A549 (cell line): ENCODE measurements at places on chromosomes 1 and 21. TPM values are rescaled to one million over a fixed set of nuclear protein-coding genes. Genes with fewer than 3 reads are reported as not detected.

GRCh38 chr1:157101149-157101548 is 1.5 kb upstream of the ETV3L start:
- DNase-seq = no peak

DNA sequence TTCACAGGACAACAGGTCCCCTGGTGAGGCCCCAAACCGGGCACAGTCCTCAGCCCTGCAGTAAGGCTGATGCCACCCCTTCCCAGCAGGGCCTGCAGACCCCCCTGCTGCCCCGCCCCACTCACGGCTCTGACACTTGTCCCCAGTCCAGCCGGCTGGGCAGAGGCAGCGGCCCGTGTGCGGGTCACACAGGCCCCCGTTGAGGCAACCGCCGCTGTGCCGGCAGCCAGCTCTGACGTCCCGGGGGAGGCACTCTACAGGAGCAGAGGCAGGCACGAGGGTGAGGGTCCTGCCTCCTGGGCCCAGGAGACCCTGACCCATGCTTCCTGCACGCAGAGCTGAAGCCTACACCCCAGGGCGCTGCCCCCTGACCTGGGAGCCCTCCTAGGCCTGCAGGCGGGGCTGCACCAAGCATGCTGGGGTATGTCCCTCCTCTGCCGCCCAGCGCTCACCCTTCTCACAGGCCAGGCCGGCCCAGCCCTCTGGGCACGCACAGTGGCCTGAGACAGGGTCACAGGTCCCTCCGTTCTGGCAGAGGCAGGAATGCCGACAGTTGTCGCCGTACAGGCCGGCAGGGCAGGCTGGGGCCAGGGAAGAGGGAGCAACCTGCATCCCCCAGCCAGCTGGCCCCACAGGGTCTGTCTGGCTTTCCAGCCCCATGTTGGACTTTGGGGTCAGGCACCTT is 43.9 kb downstream of the ARHGEF16 start:
- no peak for DNase-seq

GRCh38 chr1:246631426-246631825 is 65.2 kb downstream of the CNST start:
- DNase-seq = no peak

DNA sequence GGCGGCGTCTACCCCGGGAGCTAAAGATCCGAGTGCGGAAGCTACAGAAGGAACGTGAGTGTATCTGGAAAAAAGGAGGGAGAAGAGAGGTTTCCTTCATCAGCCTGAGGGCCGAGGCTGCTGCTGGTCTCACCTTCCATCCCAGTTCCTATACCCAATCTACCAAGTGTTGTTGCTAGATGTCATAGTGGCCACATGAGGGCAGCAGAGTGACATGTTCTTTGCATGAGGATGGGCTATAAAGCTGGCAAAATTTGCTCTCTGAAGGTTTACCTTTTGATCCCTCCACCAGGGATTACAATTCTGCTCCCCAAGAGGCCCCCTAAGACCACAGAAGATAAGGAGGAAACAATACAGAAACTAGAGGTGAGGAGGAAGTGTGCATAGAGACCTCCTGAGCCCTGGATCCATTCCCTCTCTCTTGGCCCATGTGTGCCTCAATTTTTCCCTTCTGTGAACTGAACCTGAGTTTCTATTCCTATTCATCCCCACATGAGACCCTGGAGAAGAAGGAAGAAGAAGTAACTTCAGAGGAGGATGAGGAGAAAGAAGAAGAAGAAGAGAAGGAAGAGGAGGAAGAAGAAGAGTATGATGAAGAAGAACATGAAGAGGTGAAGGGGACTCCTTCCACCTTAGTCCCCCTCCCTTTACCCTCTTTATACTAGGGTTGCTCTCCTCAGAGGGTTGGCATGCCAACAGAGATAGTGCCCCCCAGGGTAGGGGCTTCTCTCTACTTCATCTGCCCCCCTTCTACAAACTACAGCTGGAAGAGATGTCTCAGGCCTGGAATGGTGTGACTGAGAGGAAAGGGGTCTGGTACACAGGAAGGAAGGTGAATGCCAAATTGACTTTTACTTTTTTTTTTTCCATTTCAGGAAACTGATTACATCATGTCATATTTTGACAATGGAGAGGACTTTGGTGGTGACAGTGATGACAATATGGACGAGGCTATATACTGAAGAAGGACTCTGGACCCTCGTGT is 13.3 kb downstream of the POLR3GL start:
- peak; percentile 80 for DNase-seq

LCE1B gene
- not detected in 3 replicates for polyA plus RNA-seq

C1orf226 gene
- 0.32 to 0.38 TPM (median 0.33 TPM) in 3 replicates for polyA plus RNA-seq
